ENCODE measurements at places on chromosomes 16 and 17. TPM values are rescaled to one million over a fixed set of nuclear protein-coding genes. Genes with fewer than 3 reads are reported as not detected.

DNA sequence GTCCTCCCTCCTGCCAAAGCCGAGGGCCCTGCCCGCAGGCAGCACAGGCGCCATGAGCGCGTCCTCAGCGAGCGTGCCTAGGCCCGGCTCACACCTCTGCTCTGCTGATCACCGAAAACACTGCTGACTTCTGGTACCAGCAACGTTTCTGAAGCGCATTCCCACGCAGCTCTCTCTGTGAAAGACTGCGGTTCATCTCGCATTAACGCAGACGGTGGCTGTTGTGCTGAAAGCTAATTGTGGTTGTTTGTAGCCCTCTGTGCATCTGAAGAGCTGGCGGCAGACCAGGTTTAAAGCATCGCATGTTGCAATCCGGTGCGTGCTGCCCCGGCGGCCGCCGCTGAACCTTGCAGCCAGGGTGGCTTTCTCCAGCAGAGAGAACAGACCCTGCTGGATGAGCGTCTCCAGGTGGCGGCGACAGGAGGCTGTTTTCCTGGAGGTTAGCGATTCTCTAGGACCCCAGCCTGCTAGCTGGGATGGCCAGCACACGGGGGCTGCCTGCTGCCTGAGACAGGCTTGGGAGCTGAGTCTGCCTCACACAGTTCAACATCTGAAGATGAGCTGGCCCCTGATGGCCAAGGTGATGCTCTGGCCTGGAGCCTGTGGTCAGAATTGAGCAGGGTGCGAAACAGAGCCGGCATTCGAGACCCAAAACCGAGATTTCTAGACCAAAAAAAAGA, 49.8 kb upstream of the CHMP6 start:
- no peaks in the 10 kb centered on the region for H3K27me3 ChIP-seq
- no peak overlapping the region for H3K4me3 ChIP-seq
- H3K36me3 ChIP-seq = peaks cover 20% of the 10 kb centered on the region

- no peak overlapping the region for H3K27ac ChIP-seq
- H3K4me3 ChIP-seq = no peak overlapping the region
- no peaks in the 10 kb centered on the region for H3K36me3 ChIP-seq
- no peaks in the 10 kb centered on the region for H3K27me3 ChIP-seq
- no peak for DNase-seq
Observed at GRCh38 chr16:1182316-1182671, 29.4 kb downstream of the CACNA1H start.

Gene HOXB3
- total RNA-seq = 1.4 TPM

Gene SPATA22
- not detected for total RNA-seq

GRCh38 chr17:16046966-16047365, 47.3 kb downstream of the TTC19 start:
- peaks cover 41% of the 10 kb centered on the region for H3K36me3 ChIP-seq
- H3K4me3 ChIP-seq = no peak overlapping the region
- peaks cover 5% of the 10 kb centered on the region for H3K4me1 ChIP-seq
- no peaks in the 10 kb centered on the region for H3K27me3 ChIP-seq
- DNase-seq = no peak

Gene KIFC3
- total RNA-seq = 1.2 TPM

Gene SPOP
- 56.6 TPM for total RNA-seq

Gene RND2
- not detected for total RNA-seq

- no peaks in the 10 kb centered on the region for H3K27me3 ChIP-seq
- no peak overlapping the region for H3K27ac ChIP-seq
- H3K36me3 ChIP-seq = no peaks in the 10 kb centered on the region
- H3K4me1 ChIP-seq = no peaks in the 10 kb centered on the region
- no peak overlapping the region for H3K4me3 ChIP-seq
Observed at GRCh38 chr17:31824766-31825360, 34.2 kb downstream of the COPRS start.

DNA sequence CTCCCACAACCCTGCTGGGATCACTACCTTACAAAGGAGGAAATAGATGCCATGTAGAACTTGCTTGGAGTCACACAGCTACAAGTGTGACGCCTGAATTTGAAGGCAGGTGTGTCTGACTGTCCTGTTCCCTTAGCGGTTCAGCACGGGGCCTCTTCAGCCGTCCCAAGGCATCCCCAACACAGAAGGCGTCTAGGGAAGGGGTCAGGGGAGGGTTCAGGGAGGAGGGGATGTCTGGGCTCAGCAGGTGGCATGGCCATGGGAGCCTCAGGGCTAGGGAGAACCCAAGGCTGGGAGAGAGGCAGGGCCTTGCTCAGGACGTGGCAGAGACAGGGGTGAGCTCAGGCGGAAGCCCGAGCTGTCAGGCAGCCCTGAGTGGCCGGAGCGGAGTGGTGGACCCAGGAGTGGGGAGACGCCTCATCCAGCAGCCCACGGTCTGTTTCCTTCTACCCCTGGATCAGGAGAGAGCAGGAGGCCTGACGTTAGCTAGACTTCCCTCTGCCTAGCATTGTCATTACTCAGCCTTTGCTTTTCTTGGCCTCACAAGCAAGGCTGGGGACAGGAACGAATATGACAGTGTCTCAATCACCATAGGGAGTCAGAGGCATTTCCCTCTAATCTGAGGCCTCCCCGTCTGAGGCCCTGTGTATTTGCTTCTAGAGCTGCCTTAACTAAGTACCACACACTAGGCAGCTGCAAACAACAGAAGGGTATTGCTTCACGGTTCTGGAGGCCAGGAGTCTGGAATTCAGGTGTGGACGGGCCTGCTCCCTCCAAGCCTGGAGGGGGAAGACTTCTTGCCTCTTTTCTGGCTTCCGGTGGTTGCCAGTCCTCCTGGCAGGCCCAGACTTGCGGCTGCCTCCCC, 31.3 kb upstream of the ANKRD40CL start:
- no peaks in the 10 kb centered on the region for H3K36me3 ChIP-seq
- no peak overlapping the region for H3K4me3 ChIP-seq
- H3K27ac ChIP-seq = peak overlapping the region; percentile 31
- H3K4me1 ChIP-seq = no peaks in the 10 kb centered on the region

DNA sequence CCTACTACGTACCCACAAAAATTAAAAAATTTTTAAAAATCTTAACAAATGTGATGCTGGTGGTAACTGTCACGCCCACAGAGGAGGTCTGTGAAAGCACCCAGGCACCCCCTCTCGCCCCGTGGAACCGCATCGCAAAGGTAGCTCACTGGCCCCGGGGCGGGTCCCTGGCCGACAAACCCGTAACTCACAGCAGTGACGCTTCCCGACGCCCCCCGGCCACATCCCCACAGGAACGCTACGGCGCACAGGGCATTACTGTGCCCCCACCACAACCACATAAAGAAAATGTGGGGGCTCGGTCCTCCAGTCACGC, 366 bp downstream of the ANKS3 start:
- DNase-seq = no peak
- H3K36me3 ChIP-seq = peaks cover 2% of the 10 kb centered on the region
- no peaks in the 10 kb centered on the region for H3K27me3 ChIP-seq
- H3K27ac ChIP-seq = peak overlapping the region; percentile 75
- H3K4me1 ChIP-seq = peaks cover 15% of the 10 kb centered on the region

DNA sequence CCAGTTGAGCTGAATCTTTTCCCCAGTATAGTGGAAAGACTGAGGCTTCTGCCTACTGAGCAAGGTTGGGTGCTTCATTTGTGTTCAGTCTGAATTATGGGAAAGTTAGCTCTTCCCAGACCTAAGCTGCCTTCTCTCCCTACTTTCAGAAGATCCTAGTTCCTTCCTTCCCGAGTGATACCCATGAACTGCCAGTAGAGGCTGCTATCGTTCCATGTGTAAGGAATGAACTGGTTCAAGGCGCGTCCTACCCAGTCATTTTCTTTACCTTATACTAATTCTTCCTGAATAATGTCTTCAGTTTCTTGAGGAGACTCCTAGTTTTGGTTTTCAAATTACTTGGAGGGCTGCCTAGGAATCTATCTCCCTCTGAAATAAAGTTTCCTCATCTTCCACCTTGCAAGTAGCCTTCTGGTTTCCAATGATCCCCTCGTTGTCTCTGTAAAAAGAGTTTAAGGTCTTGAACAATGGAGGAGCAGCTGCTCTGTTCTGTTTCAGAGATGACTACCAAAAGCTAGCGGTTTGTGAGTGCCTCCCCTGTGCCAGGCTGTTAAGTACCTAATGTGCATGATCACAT, 934 bp upstream of the AOC2 start:
- H3K27me3 ChIP-seq = no peaks in the 10 kb centered on the region
- H3K36me3 ChIP-seq = peaks cover 16% of the 10 kb centered on the region
- H3K4me1 ChIP-seq = peaks cover 22% of the 10 kb centered on the region
- DNase-seq = no peak
- no peak overlapping the region for H3K4me3 ChIP-seq

DNA sequence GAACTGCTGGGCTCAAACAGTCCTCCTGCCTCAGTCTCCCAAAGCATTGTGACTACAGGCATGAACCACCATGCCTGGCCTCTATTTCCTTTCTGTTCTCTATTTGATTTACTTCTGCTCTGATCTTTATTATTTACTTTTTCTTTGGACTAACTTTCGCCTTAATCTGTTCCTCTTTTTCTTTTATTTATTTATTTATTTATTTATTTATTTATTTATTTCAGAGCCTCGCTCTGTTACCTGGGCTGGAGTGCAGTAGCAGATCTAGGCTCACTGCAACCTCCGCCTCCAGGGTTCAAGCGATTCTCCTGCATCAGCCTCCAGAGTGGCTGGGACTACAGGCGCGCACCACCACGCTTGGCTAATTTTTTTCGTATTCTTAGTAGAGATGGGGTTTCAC, 1158.3 kb upstream of the GOT2 start:
- H3K27me3 ChIP-seq = no peaks in the 10 kb centered on the region
- no peak overlapping the region for H3K27ac ChIP-seq
- no peaks in the 10 kb centered on the region for H3K4me1 ChIP-seq
- H3K4me3 ChIP-seq = no peak overlapping the region
- DNase-seq = no peak

- H3K4me1 ChIP-seq = peaks cover 38% of the 10 kb centered on the region
- no peak for DNase-seq
- no peaks in the 10 kb centered on the region for H3K27me3 ChIP-seq
- H3K4me3 ChIP-seq = no peak overlapping the region
Observed at GRCh38 chr16:17412791-17413190, 58.0 kb downstream of the XYLT1 start.

GRCh38 chr16:58329135-58329534, 34.3 kb upstream of the PRSS54 start:
- no peak overlapping the region for H3K27ac ChIP-seq
- DNase-seq = no peak
- H3K4me3 ChIP-seq = no peak overlapping the region
- H3K36me3 ChIP-seq = no peaks in the 10 kb centered on the region
- no peaks in the 10 kb centered on the region for H3K4me1 ChIP-seq
- H3K27me3 ChIP-seq = peaks cover 41% of the 10 kb centered on the region

DNA sequence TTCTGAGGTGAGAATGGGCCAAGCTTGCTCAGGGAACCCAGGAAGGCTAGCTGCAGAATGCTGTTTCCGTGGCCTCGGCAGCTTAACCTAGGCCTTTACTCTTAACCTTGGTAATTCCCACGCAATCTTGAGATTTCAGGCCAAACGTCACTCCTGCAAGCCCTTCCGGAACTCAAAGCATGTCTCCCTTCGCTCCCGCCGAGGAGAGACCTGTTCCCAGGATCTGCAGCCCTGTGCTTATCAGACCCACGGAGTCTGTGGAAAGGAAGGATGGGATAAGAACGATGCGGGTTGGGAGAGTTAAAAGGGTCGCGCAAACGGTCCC, 524 bp upstream of the ZFP3 start:
- DNase-seq = no peak
- H3K4me1 ChIP-seq = peaks cover 23% of the 10 kb centered on the region
- peaks cover 32% of the 10 kb centered on the region for H3K36me3 ChIP-seq
- H3K27me3 ChIP-seq = no peaks in the 10 kb centered on the region
- H3K4me3 ChIP-seq = peak overlapping the region; percentile 79

GRCh38 chr17:9467518-9467917, 108.1 kb downstream of the STX8 start:
- H3K36me3 ChIP-seq = peaks cover 3% of the 10 kb centered on the region
- no peak for DNase-seq
- no peaks in the 10 kb centered on the region for H3K27me3 ChIP-seq
- peaks cover 23% of the 10 kb centered on the region for H3K4me1 ChIP-seq

DNA sequence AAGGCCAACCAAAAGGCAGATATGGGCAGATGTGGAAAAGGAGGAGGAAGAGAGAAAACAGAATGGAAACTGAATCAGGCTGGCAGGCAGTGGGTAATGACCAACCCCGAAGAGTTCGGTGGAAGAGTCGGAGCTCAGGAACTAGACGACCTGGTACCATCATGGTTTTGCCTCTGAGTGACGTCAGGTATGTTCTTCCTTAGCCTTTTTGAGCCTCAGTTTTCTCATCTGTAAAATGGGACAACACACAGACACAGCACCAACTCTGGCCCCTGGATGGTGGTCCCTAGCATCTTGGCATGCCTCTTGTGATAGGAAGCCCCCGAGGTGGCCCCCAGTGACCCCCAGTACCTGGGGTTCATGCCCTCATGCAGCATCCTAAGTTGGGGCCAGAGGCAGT, 37.2 kb upstream of the C16orf82 start:
- no peaks in the 10 kb centered on the region for H3K4me1 ChIP-seq
- no peaks in the 10 kb centered on the region for H3K36me3 ChIP-seq

Gene MRPL28
- 94.8 TPM for total RNA-seq

All from activated naive CD8-positive, alpha-beta T cell treated with anti-CD3 and anti-CD28 coated beads for 36 hours (primary cell).